ENCODE measurements at places on chromosomes 12 and 14.

GRCh38 chr12:107645630-107646333, 39.8 kb upstream of the PWP1 start:
- DNase-seq: peak; percentile 28

- no peak for DNase-seq
These were observed 197.0 kb upstream of the C14orf180 start for GRCh38 chr14:104382361-104383087.

DNA sequence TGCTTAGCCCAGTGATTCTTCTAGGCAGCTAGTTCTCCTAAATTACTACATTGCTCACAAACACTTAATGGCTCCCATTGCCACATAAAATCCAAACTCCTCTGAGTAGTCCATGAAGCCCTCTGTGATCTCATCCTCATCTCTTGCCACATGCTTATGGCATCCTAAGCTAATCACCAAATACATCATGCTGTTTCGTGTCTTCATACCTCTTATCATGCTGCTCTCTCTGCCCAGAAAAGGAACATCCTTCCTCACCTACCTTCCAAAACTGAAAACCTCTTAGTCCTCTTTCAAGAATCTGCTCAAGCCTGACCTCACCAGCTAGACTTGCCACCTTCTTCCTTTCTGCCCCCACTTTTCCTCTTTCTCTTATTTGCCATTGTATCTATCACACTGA, 108.5 kb downstream of the DUSP6 start:
- no peak for DNase-seq

- DNase-seq: no peak
These were observed 20.5 kb downstream of the ACTN1 start for GRCh38 chr14:68958553-68958952.

GRCh38 chr12:28268608-28269229, 78.5 kb downstream of the CCDC91 start:
- DNase-seq: no peak

DNA sequence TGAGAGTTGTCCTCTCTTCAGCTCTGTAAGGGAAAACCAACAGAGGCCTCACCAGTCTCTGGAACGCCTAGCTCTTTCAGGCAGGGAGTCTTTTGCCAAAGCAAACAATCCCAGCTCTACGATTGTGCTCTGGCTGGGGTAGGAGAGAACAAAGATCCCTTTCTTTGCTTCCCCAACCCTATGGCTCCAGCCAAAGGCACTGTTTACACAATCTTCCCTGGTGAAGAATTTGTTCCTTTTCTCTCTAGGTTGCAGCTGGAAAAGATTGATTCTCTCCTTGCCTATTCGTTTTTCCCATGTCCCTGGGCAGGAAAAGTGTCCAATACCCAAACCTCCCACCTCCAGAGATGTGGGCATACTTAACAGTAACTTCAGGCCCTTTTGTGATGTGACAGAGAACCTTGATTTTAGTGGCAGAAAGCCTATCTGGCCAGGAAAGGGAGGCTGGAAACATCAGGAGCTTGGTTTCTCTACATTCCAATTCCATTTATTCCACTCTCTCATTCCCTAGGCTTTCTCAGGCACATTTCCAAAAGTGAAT, 16.8 kb downstream of the ATP5MC2 start:
- DNase-seq: peak; percentile 66

DNA sequence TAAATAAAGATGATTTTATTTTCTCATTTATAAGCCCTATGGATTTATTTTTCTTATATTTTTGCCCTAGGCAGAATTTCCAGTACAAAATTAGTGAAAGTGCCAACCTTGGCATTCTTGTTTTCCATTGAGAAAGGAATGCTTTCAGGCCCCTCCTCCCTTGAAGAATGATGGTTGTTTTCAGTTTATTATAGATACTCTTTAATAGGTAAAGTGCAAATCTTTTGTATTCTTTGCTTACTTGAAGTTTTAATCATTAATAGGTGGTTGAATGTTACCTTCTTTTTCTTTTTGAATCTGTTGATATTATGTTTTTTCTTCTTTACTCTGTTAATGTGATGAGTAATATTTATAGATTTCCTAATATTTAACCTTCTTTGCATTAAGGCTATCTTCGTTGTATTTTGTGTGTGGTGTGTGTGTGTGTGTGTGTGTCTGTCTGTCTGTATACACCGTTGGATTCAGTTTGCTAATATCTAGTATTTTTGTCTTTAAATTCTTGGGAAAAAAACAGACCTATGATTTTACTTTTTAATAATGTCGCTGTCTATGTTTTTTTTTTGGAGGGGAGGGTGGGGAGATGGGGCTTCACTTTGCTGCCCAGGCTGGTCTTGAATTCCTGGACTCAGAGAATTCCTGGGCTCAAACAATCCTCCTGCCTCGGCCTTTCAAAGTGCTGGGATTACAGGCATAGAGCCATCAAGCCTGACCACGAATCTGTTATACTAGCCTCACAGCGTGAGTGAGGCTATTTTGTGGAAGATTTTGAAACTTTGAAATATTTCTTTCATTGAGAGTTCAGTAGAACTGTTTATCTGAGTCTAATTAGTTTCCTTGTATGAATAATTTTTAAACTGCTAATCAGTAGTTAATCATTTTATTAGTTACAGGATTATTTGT, 13.5 kb downstream of the SRGAP1 start:
- no peak for DNase-seq

DNA sequence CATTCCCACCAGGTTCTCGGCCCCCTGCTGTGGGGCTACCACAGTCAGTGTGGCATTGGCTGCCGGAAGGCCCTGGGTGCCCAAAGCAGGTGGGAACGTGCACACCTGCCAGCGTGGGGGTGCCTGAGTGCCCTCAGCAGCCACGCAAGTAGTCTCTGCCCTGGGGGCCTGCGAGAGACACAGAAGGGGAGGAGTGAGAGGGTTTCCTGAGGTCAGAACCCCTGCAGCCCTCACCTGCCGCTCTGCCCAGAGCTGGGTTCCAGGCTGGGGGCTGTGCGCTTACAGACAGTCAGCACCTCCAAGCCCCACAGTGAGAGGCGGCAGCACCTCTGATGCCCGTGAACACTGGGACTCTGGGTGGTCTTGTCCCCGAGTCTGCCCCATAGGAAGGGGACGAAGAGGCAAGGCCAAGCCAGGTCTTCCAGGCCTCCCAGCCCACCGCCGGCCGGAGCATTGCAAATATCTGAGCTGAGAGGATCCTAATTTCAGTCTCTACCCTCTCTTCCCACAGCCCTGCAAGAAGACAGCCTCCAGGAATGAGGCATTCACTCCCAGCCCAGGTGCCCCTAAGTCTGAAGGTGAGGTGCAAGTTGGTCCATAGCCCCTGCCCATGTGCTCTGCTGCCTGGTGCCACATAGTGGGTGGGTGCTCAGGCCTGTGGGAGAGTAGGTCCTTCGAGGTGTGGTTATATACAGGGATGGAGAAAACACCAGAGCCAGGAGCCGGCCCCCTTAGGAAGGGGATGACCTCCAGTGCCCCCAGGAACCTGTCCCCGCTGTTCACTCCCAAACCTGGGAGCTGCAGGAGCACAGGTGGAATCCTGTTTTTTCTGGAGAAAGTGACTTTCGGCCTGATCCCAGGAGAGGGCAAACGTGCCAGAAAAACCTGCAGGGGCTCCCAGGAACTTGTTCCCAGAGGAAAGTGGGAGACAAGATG, 291.1 kb upstream of the RTL1 start:
- DNase-seq: no peak

GRCh38 chr12:100302081-100302480, 35.1 kb downstream of the SCYL2 start:
- no peak for DNase-seq

DNA sequence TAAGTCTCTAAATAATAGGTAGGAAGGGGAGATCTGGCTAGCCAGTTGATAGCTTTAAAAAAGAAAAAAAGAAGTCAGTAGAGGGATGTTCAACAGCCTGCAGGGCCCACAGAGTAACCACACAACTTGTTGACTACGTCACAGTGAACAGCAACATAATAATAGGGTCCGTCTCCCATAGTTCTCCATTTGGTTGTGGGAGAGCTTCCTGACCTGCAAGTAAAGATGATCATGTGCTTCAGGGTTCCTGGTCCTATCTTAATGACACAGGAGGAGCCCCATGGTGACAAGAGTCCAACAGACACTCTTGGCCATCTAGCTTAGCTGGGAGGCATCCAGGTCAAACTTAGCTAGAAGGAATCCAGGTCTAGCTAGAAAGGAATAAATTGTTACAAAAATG, 36.2 kb downstream of the FGD6 start:
- no peak for DNase-seq

GRCh38 chr12:124286414-124286813, 8.5 kb upstream of the RFLNA start:
- no peak for DNase-seq

DNA sequence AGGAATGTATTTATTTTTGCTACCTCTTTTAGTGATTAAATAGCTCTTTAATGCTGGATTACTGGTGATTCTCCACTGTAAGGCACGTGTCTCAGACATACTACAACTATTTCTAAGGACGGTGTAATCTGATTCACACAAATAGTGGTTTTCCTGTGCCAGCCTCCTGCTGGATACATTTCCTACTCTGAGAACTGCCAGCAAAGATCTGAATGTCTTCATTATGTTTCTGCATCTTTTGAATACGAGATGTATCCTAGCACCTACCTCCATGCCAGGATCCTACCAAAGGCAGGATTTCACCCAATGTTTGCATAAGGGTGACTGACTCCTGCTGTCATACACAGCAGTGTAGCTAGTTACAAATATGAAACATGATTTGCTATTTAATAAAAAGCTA, 120.6 kb downstream of the PRICKLE1 start:
- DNase-seq: peak; percentile 26

- no peak for DNase-seq
These were observed 65.1 kb downstream of the FBXW8 start for GRCh38 chr12:116975779-116976393.
